ENCODE measurements at places on chromosomes 12 and 14.

DNA sequence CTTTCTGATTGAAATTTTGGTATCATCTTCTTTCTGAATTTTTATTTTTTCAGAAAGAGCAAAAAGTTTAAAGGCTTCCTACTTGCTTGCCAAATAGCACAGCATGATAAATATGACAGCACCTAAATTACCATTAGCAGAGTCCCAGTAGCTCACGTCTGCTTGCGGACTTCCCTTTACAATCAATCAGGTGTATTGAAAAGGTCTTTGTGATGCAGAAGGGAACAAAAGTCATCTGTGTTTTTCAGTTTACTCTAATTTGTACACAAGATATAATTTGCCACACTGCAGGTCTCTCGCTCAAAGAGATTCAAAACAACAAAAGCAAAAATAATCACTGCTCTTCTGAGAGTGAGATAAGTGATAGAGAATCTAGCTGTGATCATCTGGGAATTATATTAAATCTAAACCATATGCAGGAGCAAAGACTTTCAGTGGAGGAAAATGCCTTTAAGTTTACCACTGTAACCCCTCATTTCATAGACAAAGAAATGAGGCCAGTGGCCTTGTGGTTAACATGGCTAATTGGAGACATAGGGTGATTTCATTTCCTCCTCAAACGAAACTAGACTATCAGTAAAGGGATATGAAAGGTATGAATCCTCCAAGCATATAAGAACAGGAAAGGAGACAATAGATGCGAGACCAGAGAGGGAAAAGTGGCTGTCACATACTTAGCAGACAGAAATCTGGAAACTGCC lies 240.8 kb upstream of the TMPO start:
- no peak for DNase-seq

DNA sequence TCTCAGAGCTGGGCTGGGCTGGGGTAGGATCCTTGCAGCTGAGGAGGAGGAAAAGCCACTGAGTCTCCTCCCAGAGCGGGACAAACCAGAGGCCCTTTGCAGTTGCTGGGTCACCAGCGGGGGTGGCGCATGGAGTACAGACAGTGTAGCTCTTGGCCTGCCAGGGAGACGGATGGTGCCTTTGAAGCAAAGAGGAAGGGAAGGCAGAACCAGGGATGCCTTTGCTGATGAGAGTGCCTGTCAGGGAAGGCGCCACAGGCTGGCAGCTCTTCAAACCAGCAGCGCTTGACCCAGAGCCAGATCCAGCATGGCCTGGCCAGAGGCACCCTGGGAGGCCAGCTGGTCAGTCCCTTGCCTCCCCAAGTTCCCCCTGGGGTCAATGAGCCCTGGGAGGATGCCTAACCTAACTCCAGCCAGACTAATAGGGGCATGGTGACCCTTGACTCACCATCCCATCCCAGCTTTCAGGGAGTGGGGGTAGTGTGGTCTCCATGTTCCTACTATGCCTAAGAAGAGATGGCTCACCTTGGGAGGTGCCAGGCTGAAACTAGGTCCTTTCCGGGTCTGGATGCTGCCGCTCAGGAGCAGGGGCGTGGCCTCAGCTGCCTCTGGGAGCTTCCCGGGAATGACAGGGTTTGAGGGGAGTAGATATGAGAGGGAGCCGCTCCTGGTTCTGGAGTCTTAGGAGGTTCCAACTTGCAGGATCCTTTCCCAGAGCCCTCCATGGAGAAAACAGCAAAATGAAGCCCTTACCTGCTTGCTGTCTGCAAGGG lies 19.8 kb downstream of the VASH1 start:
- DNase-seq: no peak

DNA sequence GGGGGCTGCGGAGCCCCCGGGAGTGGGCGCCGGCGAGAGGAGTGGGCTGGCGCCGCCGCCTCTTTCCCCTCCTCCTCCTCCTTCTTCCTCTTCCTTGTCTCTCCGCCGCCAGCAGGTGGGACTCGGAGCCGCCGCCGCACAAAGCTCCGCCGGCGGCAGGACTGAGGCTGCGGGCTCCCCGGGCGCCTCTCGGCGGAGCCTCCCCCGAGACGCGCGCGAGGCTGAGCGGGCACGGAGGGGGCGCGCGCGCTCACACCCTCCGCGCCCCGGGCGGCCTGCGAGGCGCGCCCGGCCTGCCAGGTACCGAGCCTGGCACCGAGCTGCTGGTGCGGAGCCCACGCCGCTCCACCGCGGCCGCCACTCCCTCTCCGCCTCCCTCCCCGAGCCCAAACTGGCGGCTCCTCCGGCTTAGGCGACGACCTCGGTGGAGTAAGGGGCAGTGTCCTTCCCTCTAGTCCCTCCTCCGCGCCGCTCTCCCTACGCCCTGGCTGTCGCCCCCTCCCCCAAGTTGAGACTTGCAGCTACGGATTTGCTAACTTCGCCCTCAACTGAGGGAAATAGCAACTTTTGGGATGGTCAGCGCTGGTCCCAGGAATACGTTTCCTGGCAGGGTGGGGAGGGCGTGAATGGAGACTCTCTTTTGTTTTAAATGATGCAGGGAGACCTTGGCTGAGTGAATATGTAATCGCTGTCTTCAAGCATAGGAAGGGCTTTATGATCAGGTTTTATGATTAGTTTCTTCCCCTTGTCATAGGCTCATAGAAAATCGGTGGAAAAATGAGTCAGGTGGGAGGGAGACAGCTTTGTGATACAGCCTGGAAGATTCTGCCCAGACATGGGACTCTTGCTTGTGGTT lies 199.5 kb upstream of the CAND1 start:
- DNase-seq: peak; percentile 6

DNA sequence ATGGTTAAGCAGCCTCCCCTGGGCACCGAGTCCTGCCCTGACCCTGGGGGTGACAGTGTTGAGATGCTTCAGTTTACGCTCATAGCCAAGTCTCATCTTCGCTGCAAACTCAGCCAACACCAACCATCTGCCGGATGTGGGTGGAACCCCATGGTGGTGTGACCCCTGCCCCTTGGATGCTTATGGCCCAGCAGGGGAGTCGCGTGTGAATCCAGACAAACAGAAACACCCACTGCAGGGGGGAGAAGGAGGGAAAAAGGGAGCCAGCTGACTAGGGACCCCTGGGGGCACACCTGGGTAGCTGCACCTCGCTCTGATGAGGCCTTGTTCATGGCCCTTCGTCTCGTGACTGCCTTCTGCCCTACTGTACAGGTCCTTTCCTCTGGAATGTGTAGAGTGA lies 23.8 kb downstream of the AACS start:
- DNase-seq: no peak

DNA sequence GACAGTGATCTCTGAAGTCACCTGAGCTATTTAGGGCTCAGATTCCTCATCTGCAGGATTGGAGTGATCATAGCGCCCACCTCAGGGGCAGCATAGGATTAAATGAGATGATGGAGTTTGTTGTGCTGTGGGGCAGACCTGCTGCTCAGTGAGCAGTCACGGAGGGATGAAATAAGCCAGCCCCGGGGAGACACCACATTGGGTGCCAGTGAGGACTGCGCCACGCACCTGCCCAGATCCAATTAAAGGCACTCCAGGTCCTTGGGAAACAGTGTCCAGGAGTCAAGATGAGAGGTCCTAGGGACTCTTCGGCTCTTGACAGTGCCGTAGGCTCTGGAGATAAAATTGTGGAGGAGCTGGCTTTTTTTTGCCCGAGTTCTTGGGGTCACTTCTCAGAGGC lies 166.2 kb downstream of the ADGRD1 start:
- no peak for DNase-seq

DNA sequence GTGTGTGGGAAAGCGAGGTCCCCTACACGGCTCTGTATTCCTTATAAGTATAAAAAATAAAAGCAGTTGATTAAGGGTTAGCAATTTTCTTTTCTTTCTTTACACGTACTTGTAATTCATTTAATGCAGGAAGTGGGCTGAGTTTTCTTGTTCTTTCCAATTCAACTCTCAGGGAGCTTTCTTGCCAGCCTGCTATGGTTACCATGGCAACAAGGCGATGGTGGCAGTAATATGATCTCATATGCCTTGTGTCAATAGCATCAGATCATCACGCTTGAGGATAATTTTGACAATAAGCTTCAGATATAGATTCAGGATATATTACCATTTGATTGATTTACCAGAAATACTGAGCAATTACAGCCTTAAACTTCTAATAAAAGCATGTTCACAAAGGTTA lies 466.5 kb downstream of the APAF1 start:
- no peak for DNase-seq

- DNase-seq: no peak
These were observed 186.4 kb upstream of the PRMT8 start for GRCh38 chr12:3304436-3305165.

- DNase-seq: no peak
These were observed 38.3 kb upstream of the TMTC2 start for GRCh38 chr12:82648259-82648909.

- no peak for DNase-seq
These were observed 149.1 kb upstream of the HMGA2 start for GRCh38 chr12:65675141-65675621.

DNA sequence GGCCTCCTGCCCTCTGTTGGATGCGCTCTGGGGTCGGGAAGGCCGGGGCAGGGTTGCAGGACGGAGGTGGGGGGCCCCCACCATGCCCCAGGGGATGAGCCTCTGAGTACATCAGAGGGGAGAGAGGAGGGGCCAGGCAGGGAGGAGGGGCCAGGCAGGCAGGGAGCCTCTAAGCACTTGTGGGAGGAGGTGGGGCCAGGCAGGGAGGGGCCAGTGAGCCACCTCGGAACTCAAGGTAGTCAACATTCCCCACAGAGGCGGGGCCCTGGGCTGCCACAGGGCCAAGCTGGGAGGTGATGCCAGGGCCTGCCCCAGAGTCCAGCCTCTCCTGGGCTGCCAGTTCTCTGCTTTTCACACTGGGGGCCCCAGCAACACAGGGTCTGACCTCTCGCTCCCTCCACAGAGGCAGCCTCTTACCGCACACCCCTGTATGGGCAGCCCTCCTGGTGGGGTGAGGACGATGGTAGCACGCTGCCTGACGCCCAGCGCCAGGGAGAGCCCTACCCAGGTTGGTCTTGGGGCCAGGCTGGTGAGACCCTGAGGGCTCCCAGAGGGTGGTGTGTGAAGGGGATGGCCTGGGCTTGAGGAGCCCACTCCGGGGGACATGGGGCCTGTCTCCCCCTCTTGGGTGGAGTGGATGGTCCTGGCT lies 17.4 kb downstream of the CEP170B start:
- DNase-seq: no peak

- DNase-seq: no peak
These were observed 375.9 kb downstream of the DAD1 start for GRCh38 chr14:22213120-22213519.

DNA sequence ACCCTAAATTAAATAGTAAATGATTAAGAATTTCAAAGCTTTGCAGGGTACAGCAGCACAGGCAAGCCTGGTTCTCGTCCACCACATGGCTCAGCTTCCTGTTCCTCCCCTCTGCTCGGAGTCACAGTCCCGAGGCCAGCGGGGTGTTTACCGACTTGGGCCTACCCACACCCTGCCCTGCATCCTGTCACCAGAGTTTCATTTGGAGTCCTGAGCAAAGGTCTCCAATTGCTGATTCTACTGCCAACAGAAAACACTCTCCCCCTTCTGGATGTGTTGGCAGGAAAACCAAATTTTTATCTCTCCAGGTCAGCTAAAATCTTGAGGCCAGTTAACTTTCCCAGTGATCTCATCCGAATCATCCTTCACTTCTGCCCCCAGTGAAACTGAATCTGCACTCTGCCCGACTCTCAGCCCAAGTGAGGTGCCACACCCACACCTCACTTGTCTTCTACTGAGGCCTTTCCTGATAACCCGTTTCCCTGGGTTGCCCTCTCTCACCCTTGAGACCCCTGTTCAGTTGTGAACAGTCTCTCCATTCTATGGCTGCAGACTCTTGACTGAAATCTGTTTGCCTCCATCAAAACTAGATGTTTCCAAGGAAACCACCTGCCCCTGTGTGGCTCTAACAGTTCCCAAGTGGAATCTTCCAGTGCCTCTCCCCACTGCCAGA lies 71.2 kb downstream of the VCPKMT start:
- DNase-seq: no peak

DNA sequence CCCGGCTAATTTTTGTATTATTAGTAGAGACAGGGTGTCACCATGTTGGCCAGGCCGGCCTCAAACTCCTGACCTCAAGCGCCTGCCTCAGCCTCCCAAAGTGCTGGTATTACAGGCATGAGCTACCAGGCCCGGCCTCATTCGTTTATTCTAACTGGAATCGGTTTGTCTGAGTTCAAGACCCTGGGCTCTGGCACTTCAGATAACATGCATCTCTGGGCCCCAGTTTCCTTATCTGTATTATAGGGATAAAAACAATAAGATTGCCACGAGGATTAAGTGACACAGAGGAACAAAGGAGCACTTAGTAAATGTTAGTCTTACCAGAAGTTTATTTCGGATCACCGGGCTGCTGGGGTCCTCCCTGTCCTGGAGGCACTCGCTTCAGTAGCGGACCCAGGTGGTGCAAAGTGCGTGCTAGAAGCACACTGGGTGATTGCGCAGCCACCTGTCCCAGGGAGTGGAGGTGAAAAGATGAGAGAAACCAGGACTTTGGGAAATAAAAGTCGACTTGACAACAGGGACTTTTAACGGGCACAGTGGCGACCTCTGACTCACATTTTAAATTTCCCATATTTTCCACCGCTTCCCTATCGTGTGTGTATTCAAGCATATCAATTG lies 37.5 kb downstream of the ACACB start:
- peak; percentile 5 for DNase-seq

- no peak for DNase-seq
These were observed 821.3 kb upstream of the TMEM132C start for GRCh38 chr12:127445581-127446139.

GRCh38 chr14:57246933-57247657 lies 21.6 kb downstream of the EXOC5 start:
- DNase-seq: no peak

DNA sequence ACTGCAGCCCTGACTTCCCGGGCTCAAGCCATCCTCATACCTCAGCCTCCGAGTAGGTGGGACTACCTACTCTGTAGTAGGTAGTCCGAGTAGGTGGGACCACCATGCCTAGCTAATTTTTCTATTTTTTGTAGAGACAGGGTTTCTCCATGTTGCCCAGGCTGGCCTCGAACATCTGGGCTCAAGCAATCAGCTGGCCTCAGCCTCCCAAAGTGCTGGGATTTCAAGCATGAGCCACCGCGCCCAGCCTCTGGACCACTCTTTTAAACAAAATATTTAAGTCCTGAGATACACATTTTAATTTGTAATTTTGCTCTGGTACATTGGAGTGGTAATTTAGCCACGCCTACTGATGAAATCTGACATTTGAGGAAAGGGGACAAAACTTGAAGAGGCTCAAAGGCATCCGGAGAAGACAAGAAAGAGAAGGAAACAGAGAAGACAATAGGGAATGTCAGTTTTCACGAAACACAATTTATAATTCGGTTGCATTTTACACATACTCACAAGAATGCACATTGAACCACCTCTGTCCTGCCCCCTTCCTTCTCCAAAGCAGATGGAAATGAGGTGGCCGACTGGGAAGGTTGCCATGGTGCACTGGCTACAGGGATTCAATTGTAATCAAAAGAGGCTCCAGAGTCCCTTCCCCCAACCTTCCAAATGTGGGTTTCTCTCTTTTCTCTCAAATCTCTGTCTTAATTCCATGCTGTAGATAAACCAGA lies 9.7 kb upstream of the TUBA1A start:
- no peak for DNase-seq

DNA sequence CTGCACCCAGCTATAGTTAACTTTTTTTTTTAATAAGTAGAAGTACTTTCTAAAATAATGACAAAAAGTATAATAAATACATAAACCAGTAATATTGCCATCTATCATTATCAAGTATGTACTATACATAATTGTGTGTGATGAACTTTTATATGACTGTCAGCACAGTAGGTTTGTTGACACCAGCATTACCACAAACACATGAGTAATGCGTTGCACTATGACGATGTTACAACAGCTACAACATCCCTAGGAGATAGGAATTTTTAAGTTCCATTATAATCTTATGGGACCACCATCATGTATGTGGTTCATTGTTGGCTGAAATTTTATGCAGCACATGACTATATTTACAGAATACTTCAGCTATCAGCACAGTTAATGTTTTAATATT lies 62.9 kb upstream of the VSX2 start:
- no peak for DNase-seq
